Right renal cortex interstitium (tissue), 3 donors: ENCODE measurements at places on chromosomes 1 and 21.

DNA sequence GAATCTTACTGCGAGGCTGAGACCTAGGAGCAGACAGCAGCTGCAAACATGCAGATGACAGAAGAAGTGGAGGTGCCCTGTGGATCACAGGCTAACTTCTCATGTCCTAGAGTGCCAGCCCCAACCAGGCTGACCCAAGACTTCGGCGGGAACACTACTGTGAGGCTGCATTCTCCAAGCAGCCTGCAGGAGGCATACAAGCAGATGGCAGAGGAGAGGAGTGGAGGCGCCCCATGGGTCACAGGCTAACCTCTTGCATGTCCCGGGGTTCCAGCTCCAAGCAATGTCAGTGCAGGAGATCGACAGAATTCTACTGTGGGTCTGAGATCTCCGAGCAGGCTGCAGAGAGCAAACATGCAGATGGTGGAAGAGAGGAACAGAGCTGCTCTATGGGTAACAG is 98.1 kb upstream of the ZNF678 start:
- DNase-seq: no peak

DNA sequence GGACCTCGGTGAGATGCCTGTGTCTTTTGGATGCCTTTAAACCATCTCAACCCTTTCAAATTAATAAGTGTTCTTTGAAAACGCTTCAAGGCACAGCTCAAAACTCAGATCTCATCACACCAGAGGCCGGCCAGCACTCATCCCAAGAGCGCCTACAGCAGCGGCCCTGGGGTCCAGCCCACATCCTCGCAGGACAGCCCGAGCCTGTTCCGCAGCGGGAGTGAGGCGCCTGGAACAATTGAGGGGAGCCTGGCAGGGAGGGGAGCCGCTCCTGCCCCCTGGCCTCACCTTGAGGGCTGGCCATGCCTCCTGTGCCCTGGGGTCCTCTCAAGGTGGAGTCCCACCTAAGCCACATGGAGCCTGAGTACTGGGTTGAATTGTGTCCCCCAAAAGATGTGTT is 37.9 kb downstream of the ACOT7 start:
- DNase-seq: no peak

DNA sequence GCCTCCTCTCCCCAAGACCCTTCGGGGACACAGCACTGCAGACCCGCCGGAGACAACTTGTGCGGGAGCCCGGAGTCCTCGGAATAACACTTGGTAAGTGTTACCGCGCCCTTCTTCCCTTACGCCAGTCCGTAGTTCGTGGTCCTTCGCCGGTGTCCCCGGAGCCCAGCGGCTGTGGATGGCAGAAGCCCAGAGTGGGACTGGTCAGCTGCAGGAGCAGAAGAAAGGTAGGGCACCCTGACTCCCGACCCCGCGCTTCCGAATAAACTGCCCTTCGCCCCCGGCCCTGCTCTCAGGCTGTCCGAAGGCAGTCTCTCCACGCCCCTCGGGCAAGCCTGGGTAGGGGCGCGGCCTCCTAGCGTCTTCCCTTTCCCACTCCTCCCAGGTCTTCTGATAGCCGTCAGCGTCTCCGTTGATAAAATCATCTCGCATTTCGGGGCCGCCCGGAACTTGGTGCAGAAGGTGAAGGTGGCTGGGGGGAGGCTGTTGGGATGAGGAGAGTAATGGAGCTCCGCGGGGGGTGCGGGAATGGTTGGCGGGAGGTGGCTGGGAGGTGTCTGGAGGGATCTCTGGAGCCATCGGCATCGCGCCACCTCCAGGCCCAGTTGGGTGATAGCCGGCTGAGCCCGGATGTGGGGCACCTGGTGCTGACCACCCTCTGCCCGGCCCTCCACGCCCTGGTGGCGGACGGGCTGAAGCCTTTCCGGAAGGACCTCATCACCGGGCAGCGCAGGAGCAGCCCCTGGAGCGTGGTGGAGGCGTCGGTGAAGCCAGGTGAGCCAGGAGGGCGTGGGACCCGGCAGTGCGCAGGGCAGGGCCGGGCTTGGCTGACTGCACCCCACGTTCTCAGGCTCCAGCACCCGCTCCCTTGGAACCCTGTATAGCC is 4.3 kb downstream of the RUSC1 start:
- no peak for DNase-seq

- DNase-seq: no peak
Measured at GRCh38 chr1:198281911-198282310, 125.1 kb downstream of the NEK7 start.

DNA sequence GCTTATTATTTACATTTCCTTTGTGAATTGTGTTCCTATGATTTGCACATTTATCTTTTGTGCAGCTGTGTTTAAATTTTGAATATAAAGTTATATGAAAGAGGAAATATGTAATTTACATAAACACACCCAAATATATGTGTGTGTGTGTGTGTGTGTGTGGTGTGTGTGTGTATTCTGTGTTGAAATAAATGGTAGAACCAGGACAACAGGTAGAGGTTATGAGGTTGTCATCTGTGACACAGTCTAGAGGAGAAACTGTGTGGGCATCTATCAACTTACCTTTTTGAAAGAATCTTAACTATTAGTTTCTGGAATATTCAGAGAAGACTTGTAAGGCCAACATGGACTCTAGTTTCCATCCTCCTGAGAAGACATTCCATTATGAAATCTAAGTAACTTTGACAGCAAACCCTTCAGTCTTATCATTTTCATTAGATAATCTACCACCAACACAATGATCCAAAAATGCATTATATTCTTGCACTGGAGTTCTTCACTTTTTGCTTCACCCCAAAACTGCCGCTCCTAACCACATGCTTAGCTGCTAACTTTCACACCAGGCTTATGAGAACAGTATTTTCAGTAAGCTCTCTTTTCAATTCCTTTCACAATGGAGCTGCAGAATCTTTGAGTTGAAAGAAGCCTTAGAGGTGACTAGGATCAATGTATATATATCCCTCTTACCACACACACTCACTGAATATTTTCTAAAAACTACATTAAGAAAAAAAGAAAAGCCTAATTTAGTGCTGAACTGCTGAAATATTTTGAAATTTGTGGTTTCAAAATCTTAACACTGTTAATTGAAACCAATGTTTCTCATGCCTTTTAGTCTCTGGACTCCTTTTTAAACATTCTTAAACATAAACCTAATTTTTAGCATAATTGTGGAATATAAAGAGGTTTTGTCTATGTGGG is 21.8 kb downstream of the PTPRC start:
- DNase-seq: no peak

DNA sequence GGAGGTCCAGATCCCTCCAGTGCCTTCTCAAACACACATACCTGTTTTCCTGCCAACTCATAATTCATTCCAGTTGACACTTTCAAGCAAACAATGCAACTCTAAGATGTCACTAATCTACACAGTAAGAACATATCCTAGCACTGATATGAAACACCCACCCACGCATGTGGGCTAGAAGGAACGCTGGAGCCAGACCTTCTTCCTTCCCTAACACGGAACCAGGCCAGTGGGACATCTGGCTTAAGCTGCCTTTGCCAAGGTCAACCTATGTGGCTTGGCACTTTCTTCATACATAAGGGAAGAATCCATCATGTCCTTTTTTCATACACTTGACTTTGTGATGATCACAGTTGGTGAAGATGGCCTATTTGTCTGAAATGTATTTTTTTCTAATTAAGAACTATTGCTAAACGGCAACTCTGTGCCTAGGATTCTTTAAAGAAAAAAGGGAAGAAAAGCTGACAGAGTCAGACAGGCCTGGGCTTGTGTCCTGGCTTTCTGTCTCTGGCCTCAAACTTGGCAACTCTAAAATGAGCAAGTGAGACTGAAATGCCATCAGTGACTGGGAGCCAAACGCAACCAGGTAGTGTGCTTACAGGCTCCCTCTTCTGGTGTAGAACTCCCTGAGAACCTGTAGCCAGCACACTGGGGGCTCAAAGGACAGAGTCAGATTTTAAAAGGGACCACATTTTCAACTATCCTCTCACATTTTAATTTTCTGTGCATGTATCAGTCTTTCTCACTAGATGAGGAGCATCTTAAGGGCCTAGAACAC is 92.6 kb upstream of the BEND5 start:
- DNase-seq: no peak

DNA sequence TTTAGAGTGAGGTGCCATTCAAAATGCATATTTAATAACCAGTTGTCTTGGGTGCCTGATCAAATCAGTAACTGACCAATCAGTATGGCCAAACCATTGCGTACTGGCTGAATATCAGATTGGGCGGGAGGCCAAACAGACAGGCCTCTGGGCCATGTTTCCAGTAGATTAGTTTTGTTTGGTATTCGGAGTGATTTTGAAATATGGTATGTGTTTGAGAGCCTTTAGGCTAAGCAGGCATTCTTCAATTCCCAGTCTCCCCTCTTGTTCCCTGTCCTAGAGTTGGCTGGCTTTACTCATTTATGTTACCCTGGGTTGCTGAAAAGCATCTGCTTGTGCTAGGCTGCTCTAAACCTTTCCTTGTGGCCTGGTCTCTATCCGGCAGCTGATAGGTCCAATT is 80.1 kb downstream of the BACH1 start:
- DNase-seq: no peak

GRCh38 chr21:31052489-31053142 is 14.3 kb upstream of the KRTAP19-8 start:
- no peak for DNase-seq

DNA sequence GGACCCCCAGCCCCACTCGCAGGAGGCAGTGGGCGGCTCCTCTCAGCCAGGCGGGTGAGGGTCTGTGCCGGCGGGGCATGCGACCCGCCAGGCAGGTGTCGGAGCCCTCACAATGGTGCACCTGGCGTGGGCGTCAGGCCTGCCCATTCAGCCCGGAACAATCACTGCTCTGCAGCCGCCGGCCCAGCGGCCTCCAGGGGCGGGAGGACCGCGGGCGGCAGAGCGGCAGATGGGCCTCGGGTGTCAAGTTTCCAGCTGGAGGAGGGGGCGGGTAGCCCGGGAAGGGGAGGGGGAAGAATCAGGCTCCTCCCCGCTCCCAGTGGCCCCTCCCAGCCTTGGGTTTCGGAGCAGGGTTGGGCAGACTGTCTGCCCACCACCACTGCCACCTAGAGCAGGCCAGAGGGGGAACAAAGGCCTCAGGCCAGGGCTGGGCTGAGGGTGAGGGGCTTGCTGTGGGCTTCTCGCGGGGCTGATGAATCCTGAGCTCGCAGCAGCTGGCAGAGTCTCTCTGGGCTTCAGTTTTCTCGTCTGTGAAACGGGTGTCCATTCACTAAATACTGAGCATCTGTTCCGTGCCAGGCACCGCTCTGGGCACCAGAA is 39.5 kb upstream of the CASZ1 start:
- DNase-seq: peak; percentile 77

GRCh38 chr1:229582011-229582694 is 23.6 kb upstream of the ABCB10 start:
- no peak for DNase-seq

GRCh38 chr1:103517380-103518047 is 8.0 kb upstream of the RNPC3 start:
- no peak for DNase-seq

DNA sequence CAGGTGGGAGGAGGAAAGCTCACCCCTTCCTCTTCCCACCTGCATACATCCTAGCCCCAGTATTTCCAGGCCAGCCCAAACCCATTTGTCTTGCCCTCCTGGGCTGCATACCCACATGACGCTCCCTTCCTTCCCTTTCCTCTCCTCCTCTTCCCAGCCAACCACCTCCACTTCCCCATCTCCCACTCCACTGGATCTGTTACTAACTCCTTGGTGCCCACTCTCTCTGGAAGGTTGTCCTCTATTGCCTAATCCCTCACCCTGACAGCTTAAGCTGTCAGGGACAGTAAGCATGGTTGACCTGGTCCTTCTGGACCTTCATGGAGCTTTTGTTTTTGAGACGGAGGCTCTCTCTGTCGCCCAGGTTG is 23.0 kb upstream of the SYNC start:
- DNase-seq: no peak

GRCh38 chr1:205205055-205205454 is 6.4 kb downstream of the DSTYK start:
- no peak for DNase-seq

GRCh38 chr1:184362876-184363275 is 24.0 kb upstream of the C1orf21 start:
- DNase-seq: no peak
